ENCODE measurements at places on chromosomes 6 and 20.

DNA sequence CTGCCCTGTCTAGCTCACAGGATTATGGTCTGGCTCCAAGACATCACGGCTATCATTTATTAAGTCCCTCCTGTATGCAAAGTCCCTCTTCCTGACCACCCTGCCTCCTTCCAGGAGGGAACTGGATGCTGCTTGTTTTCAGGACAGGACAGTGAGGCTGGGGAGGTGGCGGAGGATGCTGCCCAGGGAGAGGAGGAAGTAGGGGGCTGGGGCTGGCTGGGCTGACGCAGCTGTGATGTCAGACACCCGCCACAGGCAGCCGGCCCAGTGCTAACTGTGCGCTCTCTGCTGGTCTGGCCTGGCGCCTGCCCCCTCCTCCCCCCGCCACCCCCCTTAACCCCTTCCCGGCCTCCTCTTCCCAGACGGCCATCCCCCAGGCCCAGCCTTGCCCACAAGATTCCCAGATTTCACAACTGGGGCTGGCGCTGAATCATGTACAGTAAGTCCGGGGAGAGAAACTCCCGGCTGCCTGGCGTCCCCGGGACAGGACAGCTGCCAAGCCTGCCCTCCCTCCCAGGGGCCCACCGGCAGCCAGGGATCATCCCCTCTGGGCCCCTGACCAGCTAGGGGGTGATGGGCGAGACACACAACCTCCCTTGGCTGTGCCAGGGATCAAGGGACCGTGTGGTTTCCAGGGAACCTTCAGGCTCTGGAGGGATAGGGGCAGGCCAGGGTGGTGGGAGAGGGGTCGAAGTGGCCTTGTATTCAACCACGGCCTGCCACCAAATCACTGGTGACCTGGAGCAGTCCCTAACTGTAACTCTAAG is 118.1 kb downstream of the CEBPB start:
- DNase-seq: no peak

DNA sequence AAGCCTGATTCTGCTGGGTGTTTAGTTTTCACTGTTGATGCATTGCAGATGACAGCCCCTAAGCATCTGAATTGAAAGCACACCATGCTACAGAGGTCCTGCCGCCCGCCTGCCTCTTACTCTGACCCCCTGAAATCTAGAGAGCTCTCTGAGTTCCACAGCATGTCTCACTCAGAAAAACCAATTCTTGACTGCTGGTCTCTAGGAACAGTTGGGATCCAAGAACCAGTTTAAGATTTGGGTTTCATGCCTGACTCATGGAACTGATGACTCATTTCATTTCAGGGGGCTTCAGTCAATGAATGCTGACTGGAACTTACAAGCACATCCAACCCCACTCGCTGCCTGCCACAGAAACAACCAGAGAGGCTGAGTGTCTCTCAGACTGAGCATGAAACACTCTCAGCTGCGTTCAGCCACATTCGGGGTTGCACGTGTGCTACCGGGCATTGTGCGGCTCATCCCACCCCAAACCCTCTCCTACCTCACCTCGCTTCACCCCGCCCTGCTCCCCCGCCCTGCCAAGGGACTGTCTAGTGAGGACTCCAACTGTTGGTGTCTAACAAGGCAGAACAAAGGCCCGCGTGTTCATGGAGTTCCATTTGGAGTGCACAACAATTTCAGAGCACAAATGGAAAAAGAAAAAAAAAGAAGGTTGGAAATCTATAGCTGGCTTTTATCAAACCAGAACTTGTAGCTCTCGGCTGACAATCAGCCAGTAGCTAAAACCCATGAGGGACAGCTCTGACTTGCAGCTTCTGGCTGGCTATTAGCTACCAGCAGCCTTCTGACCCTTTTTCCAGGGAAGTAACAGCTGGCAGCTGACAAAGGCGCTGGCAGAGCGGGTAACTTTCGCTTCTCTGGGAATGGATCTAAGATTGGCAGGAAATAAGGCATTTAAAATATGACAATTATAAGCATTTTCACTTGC is 20.0 kb upstream of the TRAF3IP2 start:
- no peak for DNase-seq

DNA sequence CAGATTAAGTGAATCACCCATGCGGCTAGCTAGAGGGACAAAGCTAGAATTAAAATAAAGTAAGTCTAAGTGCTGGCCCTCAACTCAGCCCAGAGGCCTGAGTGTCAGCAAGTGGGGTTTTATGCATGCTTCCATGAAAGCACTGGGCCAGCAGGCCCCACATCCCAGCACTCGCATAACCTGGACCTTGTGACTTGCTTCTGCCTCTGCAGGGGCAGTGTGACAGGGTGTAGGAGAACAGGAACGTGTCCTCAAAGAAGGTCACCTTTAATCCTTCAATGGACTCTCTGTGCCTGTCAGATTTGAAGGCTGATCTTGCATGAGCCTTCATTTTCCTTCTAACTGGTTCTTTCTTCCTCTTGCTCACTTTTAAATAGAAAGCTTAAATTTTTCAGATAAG is 183.4 kb downstream of the ALDH8A1 start:
- DNase-seq: no peak

- DNase-seq: no peak
Measured at GRCh38 chr6:116922853-116923548, 46.0 kb downstream of the RFX6 start.

DNA sequence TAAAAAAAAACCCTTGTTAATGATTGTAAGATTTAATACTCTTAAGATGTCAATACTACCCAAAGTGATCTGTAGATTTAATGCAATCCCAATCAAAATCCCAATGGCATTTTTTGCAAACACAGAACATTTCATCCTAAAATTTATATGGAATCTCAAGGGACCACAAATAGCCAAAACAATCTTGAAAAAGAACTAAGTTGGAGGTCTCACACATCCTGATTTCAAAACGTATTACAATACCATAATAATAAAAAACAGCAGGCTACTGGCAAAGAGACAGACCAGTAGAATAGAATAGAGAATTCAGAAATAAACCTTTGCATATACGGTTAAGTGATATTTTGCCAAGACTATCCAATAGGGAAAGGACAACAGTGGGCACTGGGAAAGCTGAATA is 331.9 kb upstream of the JARID2 start:
- DNase-seq: no peak

- DNase-seq: no peak
Measured at GRCh38 chr6:7180751-7181150, 73.0 kb downstream of the RREB1 start.

DNA sequence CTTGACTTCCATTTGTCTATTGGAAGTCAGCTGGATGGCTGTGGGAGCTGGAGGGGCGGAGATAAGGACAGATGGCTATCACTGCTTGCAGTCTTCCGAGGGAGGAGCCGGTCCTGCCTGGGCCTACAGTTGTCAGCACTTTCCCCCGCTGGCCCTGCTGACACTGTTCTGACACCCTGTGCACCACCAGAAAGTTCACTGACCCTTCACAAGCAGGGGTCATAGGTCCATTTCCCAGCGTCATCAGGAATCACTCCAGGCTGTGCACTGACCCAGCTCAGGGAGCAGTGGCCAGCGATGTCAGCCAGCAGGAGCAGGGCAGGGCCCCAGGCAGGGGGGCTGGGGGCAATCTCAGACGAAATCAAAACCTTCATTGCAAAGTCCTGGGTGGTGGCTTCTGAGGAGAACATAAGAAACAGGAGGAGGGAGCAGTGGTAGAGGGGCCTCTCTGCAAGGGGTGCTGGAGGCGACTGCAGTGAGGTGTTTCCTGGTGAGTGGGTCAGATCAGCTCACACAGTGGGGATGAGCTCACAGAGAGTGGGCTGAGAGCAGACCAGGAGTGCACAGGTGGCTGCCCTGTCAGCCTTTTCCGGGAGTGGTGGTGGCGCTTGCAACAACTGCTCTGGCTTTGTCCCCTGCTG is 26.5 kb upstream of the PLEKHG1 start:
- DNase-seq: no peak

DNA sequence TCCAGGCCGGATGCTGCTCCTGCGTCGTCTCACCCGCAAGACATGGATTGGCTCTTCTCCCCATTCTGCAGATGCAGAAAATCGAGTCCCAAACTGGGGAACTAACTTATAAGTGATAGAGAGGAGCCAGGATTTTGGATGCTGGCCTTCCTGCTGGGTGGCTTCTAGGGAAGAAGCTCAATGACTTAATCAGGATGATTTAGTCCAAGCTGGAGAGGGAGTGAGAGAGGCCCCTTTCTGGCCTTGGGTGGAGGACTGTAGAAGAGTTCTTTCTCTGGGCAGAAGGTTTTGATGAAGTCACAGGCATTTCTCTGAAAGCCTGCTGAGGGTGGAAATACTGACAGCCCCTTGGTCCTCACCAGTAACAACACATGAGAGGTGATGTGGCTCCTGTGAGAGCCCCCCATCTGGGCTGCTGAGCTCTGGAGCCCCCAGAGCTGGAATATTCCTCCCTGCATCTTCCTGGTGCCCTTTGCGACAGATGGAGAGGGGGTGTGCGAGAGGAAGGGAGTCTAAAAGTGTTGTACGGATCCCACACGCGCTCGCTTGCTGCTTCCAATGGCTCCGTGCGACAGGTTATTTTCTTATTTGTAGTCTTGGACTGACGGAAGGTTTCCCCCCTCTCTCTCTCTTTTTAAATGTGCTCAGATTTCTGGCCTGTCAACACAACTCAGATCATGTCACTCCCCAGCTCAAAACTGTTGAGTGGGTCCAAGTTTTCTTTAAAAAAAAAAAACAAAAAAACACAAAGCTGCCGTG is 3.5 kb downstream of the SIRPA start:
- no peak for DNase-seq

DNA sequence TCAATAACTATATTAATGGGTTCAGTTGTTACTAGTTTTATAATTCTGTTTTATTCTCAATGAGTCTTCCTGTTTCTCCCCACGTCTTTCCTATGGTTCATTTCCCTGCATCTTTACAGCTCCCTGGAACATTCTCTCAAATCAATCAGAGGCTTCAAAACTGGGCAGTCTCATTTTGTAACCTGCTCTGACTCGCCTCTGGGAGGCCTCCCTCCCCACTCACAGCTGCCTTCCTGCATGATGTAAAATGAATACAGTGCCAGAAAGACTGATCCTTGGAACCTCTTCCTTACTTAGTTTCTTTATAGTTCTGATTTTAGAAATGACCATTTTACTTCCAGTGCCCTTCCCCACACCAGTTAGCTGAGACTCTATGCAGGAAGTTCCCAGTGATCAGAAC is 103.9 kb downstream of the ESR1 start:
- DNase-seq: no peak

DNA sequence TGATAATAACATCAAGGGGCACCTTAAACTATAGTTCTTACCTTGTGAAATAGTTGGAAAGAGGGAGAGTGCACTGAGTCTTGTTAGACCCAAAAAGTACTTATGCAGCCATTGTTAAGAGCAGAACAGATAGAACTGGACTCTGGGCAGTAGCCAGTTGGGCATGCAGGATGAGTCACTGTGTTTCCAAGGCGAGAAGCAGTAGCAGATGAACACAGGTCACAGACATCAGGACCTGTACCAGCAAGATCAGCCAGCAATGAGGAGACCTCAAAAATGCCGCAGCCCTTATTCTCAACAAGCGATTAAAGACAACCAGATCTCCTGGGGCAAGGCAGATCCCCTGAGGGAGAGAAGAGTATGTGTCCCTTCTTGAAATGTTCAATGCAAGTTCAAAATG is 79.0 kb downstream of the SAMD3 start:
- no peak for DNase-seq
